ENCODE measurements at places on chromosomes 5 and 9.

- no peak for DNase-seq
Measured at GRCh38 chr9:88166660-88167059, 28.4 kb upstream of the SPATA31C2 start.

DNA sequence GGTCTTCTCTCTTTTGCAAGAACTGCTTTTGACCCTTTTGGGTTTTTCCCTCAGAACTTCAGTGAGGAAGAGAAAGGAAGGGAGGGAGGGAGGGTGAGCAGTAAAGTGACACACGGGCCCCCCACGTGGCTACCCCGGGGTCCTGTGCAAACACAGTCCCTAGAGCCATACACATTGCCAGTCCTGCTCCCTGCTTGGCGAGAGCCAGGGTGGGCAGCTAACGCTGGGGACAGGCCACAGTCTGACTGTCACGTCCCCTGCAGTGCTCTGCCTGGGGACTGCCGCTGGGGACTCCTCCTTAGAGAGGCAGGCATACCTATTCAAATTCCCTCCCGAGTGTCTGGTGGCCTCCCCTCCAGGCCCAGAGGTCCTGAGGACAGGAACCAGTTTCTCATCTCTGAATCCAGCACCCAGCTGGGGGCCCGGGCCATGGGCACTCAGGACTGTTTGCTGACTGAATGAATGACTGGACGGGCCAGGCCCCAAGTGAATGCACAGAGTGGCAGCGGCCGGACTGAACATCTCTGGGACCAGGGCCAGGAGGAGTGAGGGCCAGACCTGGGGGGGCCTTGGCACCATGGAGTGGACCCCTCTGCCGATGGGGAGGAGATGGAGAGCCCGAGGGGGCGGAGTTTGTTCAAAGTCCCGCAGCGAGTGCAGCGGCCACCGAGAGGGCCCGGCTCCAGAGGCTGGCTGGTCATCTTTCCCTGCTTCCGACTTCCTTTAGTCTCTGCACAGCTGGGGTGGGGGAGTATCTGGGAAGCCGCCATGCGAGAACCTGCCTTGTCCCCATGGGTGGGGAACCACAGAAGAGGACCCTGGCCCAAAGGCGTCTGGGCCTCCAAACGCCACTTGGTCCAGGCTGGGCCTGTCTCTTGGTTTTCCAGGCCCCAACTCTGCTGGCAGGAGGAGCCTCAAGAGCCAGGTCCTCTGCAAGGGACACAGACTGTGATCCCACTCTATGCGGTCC is 5.8 kb downstream of the CCDC187 start:
- no peak for DNase-seq

DNA sequence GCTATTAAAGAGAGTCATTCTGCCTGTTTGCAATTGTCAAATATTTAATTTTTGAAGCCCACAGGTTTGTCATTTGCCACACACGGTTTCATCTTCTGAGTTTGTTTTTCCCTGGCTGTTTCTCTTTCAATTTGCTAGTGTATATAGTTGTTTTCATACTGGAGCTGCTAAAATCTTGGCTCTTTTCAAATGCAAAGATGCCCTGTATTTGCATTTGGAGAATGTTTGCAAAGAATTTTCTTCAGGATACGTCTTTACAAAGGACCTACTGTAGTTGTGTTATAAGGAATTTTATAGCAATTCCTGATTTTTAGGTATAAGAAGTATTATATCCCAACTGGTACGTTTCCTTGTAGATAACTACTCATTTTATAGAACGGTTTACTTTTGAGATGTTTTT is 48.0 kb downstream of the IZUMO3 start:
- no peak for DNase-seq

GRCh38 chr5:116492776-116493175 is 81.8 kb downstream of the SEMA6A start:
- no peak for DNase-seq

DNA sequence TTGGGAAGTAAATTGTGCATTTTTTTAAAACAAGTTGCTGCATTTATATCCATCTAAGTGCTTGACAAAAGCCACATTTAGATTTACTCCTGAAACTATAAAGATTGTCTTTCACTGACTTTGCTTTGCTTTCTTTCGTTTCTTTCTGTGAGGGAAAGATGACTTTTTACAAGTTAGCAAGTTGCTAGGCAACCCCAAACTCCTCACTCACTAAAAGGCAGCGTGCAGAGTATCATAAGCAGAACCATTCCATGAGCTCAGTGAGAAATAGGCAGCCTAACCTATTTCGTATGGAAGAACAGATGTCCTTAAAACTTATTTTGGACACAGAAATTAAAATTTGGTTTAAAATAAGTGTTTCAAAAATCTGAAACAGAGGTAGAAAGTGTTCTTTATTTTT is 29.0 kb downstream of the KLF9 start:
- DNase-seq: no peak

Data from stimulated activated CD8-positive, alpha-beta memory T cell treated with anti-CD3 and anti-CD28 coated beads, Interleukin-7, amount 100 ng/mL, for 48 hours (primary cell).